Activated CD4-positive, alpha-beta T cell treated with anti-CD3 and anti-CD28 coated beads, Interleukin-2, amount 10 ng/mL, durations not matched to agents 24 days and 14 days (primary cell): ENCODE measurements at places on chromosomes 1 and 21. TPM values are rescaled to one million over a fixed set of nuclear protein-coding genes. Genes with fewer than 3 reads are reported as not detected.

GRCh38 chr21:45254460-45254930, 33.2 kb downstream of the POFUT2 start:
- DNase-seq: no peak

MRPS14 gene
- 28.9 and 33.5 TPM in 2 replicates for total RNA-seq

- no peak for DNase-seq
These were observed 29.8 kb downstream of the FHAD1 start for GRCh38 chr1:15276691-15277446.

DNA sequence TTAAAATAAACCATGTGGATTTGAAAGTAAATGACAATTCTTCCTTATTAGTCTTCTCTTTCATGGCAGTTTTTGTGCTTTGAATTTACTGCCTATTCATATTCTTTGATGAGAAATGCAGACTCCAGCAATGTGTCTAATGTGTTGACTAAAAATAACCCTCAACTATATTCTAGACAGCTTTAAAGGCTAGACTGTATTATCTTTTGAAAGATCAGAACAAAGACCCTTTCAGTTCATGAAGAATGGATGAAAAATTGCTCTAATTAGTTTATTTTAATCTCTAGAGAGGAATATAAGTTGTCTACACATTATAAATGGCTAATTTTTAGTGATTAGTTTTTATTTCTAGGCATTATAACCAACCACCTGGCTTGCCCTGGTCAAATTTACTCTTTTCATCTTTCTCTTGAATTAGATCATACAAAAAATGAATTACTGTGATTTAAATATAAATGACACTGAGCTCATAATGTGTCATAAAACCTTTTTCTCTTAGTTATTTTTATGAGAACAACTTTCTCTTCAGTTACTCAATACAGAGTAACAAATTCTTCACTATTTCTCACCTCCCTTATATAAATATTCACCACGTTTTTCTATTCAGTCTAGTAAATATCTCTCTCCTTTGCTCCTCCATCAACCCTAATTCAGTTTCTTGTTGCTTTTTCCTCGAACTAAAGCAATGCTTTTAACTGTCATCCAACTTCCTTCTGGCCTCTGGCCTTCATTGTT, 428.5 kb upstream of the TMPRSS15 start:
- no peak for DNase-seq

- DNase-seq: peak; percentile 66
These were observed 53.3 kb upstream of the SYT14 start for GRCh38 chr1:209884665-209885117.

DNA sequence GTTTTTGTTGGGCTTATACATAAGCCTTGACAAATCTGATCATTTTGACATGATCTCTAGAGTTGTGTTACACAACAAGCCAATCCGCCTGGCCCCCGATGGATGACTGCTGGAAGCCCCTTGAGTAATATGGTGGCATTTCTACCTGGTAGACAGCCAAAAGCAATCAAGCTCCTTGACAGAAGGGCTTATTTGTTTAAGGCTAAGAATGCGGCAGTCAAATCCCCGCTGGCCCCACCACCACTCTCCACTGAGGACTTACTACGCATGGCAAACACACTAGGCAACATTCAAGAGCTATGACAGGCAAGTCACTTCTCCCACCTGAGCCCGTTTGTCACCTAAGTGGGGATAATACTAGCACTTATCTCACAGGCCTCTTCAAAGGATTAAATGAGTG, 33.4 kb upstream of the C1orf198 start:
- no peak for DNase-seq

DNA sequence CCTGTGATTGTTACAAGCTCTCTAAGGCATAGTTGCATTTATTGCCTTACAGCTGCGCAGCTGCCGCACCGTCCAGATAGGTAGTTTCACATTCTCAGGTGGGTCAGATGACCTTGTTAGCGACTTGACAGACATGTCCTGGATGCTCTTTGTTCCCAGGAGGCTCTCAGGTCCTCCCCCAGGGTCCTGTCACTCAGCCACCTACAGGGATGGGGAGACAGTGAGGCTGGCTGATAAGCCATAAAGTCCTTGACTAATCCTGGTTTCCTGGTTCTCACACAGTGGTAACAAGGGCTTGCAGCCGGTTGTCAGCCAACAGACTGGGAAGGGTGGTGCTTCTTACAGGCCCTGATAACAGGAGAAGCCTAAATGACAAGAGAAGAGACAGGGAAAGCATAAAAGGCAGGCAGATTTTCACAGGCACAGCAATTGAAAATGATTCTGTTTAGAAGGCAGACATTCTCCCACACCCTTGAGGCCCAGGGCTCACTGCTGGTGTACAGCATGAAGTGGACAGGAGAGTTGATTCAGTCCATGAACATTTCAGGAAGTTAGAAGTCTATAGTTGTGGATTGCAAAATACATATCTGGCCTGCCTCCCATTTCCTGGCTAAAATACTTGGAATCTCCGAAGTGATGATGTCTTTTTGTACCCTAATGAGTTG, 2.9 kb downstream of the ARF1 start:
- no peak for DNase-seq

DNA sequence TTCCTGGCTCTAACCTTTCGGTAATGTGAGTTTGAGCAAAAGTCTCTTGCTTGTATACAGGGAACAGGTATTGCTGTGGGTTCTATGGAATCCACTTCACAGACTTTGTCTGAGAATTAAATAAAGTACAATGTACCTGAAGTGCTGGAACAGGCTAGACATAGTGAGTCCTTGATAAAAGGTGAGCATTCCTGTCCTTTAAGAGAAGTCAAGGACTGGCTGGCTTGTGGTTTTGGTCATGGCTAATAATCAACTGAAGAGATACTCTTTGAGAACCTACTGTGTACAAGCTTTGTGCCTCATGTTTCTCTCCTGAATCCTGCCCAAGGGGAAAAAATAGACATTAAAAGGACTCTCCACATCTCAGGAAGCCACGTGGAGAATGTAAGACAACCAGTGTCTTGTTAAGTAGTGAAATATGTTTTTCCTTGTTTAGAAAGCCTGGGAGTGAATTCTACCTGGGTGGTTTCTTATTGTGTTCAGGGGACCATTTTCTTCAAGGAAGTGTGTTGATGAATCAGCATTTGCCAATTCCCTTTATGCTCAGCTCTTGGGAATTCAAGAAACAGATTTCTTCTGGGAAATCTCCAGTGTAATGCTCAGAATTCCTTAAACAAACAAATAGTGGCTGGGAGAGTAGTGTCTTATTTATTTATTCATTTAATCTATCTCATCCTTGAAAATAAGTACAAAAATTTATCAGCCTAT, 55.2 kb upstream of the PLD5 start:
- no peak for DNase-seq

- peak; percentile 85 for DNase-seq
These were observed 36.6 kb downstream of the RABIF start for GRCh38 chr1:202852163-202852904.

- DNase-seq: no peak
These were observed 26.7 kb downstream of the SLAMF6 start for GRCh38 chr1:160496334-160496733.

- no peak for DNase-seq
These were observed 28.3 kb downstream of the CDC14A start for GRCh38 chr1:100380635-100381034.

GRCh38 chr1:235648954-235649367, 623 bp downstream of the GNG4 start:
- DNase-seq: peak; percentile 92

ATP5PO gene
- 172 and 194 TPM in 2 replicates for total RNA-seq

CLCNKB gene
- total RNA-seq: not detected in 2 replicates

TMEM61 gene
- total RNA-seq: not detected in 2 replicates

- no peak for DNase-seq
These were observed 184.3 kb downstream of the NCAM2 start for GRCh38 chr21:21182401-21183010.

DNA sequence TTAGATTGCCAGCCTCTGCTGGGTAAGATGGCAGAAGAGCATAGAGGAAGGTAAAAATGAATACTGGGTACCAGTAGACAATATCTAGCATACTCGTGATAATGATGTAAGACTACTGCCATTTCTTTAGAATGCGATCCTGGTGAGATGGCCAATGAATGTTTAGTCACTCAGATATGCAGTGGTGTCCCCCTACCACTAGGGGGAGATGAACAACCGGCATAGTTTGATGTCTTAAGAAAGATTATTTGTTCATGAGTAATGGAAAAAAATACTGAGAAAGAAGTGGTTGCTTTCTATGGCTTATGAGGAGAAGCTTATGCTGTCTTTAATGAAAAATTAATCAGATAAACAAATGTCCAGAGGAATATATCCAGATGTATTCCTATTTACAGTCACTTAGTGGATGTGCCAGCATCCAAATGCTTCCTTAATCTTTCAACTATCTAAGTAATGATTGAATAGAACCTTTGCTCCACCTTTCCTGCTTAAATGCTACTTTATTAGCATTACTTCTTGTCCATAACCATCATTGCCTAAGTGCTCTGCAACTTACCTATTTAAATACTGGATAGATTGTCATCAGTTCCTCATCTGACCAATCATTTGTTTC, 256.6 kb downstream of the ST6GALNAC3 start:
- DNase-seq: peak; percentile 79

HSPA13 gene
- 40.9 and 41.6 TPM in 2 replicates for total RNA-seq

OPTC gene
- not detected in 2 replicates for total RNA-seq

GRCh38 chr21:26089730-26090129, 80.8 kb downstream of the APP start:
- DNase-seq: no peak

DNA sequence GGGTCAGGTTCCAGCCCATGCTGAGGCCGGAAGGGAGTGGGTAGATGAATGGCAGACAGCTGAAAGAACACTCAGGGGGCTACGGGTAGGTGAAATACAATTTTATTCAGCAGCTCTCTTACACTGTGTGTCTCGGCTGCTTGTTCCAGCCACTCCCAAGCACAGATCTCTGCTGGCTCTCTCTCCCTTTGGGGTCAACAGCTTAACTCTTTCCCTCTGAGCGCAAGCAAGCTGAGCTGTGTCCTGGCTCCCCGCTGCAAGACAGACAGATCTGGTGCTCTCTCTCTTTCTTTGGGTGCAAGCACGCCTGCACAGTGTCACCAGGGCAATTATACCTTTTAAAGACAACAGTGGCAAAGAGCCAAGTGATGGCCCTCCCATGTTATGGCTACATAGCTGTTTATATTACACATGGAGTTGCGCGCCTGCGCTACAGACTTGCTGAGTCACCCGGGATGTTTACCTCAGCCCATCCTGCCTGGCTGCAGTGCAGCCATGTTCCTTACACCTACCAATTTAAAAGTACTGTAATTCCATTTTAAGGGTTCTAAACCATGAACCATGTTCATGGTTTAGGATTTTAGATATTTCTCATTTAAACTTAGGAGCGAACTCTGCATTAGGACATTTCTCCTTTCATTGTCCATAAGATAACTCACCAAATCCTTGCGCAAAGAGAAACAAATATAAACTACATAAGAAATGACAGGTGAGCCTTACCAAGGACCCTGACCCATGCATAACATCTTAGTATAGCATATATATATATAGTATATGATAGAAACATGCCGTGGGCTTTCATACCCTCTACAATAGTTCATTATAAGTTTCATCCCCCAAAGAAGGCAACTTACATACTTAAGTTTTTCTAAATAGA, 396.5 kb downstream of the SMYD3 start:
- no peak for DNase-seq

- DNase-seq: no peak
These were observed 16.7 kb upstream of the FAM110D start for GRCh38 chr1:26142159-26142558.

DNA sequence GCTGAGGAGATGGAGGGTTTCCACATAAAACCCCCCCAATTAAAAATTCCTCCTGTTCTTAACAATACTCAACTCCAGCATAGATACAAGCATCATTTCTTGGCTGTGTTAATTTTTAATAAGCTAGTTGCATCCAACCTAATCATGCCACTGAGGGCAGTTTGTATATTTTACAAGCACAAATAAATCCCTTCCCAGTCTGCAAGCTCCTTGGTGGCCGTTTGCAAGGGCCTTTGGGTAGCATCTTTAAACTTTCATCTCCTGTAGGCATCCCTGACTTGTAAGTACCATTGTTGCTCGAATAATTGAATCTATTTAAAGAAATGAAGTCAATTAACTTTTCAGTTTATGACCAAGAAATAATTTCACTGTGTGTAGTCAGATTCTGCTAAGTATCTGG, 103.5 kb upstream of the AJAP1 start:
- DNase-seq: no peak

DNA sequence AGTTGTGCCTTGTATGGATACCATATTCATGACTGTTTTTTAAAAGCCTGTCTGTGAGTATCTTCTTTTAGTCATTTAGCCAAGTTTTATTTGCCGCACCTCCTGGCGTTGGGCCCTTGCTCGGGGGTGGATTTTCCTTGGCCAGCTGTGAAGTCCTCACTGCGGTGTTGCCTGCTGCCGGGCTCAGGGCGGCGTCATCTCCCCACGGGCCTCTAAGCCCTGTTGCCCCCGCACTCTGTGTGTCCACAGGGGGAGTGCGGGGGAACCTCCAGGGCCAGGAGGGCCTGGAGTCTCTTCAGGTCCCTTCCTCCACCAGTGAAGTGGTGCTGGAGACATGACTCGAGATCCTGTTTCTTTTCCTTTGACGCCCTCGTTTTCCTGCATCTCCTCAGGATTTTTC, 65.8 kb upstream of the DIP2A start:
- no peak for DNase-seq

GRCh38 chr1:61520401-61520800, 204.5 kb downstream of the TM2D1 start:
- DNase-seq: no peak

DNA sequence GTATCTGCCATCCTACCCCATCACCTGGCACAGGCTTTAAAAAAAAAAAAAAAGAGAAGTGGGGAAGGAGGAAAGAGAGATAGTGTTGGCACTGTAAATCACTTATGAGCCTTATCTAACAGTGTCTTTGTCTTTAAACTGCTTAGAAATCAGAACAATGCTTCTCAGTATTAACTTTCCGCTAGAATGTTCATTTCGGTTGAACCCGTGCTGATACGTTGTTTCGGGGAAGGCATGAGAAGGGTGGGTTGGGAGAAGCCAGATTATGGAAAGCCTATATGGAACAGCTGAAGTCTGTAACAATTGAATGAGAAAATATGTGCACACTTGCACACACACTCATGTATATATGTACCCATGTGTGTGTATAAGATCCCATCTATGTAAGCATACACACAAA, 170.8 kb downstream of the GALNT2 start:
- no peak for DNase-seq

DNA sequence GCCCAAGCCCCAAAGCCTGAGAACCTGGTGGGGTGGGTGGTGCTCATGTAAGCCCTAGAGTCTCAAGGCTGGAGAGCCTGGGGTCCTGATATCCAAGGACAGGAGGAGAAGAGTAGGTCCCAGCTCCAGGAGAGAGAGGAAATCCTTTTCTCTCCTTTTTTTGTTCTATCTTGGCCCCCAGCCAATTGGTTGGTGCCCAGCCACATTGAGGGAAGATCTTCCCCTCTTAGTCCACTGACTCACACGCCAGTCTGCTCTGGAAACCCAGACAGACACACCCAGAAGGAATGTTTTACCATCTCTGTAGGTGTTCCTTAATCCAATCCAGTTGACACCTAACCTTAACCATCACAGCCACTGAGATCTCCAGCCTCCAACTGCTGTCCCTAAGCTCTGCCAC, 16.2 kb upstream of the LIN9 start:
- no peak for DNase-seq

- DNase-seq: no peak
These were observed 589.7 kb downstream of the DPYD start for GRCh38 chr1:97331165-97331564.

- no peak for DNase-seq
These were observed 776.1 kb downstream of the BRINP3 start for GRCh38 chr1:189701606-189702005.
